ENCODE measurements at places on chromosomes 5 and 9.

- no peak for DNase-seq
These were observed 165.4 kb upstream of the LHFPL2 start for GRCh38 chr5:78813906-78814530.

- no peak for DNase-seq
These were observed 46.3 kb upstream of the LARP1 start for GRCh38 chr5:154708846-154709245.

- peak; percentile 75 for DNase-seq
These were observed 25.1 kb upstream of the EEIG1 start for GRCh38 chr9:128005923-128006322.

- DNase-seq: no peak
These were observed 17.0 kb downstream of the FGFR4 start for GRCh38 chr5:177103523-177104253.

GRCh38 chr5:133459474-133460160, 152.7 kb downstream of the FSTL4 start:
- DNase-seq: no peak

- peak; percentile 79 for DNase-seq
These were observed 52.2 kb upstream of the DAB2IP start for GRCh38 chr9:121598965-121599871.

DNA sequence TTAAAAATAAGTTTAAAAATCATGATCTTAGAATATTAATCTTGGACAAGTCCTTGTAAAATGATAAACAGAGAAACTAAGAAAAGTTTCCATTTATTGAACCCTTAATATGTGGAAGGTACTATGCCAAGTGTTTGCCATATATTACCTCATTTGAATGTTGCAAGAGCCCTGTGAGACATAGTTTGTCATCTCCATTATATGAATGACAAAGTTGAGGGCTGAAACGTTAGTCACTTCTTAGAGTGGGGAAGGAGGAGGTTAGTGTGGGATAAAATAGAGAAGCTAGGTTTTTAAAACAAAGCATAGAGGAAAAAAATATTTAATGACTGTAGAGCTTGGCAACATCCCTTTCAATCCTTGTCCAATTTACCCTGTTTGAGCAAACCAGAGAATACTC, 2.0 kb downstream of the TNC start:
- DNase-seq: no peak

GRCh38 chr9:104984121-104984520, 56.2 kb upstream of the ABCA1 start:
- no peak for DNase-seq

Measured in femur (tissue), 1 donor.